ENCODE measurements at places on chromosomes 13 and 19.

GRCh38 chr19:40646743-40647254 lies 43.7 kb downstream of the NUMBL start:
- DNase-seq: peak; percentile 54

GRCh38 chr13:46334035-46334822 lies 52.8 kb downstream of the RUBCNL start:
- no peak for DNase-seq

DNA sequence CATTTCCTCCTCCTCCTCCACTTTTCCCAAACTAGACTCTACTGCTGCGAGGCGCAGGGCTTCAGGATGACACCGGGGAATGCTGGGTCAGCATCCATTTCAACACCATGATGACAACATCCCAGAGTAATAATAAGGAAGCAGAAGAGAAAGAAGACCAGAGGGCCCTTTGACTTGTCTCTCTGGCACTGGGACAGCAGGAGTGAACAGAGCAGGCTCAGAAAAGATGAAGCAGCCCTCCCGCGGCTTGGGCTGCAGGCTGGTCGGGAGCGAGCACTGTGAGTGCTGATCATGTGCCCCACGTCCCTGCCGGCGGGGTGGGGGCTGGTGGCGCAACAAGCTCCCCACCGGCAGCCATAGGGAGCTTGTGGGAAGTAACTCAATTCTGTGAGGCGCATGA lies 30.5 kb downstream of the RANBP3 start:
- no peak for DNase-seq

DNA sequence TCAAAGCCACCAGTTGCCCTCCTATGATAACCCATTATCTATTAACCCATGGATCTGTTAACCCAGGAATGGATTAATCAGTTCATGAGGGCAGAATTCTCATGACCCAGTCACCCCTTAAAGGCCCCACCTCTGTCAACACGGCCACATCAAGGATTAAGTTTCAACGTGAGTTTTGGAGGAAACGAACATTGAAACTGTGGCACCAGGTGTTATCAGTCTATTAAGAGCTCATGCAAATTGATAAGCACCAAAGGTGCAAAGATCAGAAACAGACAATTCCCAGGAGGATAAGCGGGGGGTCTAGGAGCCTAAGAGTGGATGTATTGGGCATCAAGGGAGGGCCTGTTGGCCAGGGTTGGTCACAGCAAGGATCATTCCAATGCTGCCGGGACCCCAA lies 19.9 kb upstream of the ELAVL1 start:
- no peak for DNase-seq

DNA sequence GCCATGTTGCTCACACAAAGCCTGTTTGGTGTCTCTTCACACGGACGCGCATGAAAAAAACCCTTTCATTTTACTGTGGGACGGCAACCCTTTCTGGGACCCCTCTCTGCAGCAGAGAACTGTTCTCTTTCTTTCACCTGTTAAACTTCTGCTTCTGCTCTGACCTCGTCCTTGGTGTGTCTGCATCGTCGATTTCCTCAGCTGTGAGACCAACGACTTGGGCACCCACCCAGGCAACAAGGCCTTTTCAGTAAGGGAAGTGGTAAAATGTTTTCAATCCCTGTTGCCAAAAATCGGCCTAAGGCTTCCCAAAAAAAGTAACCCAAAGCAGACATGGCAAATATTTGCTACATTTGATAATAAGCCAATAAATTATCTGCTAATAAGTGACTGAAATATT lies 515.3 kb downstream of the IRS2 start:
- no peak for DNase-seq

DNA sequence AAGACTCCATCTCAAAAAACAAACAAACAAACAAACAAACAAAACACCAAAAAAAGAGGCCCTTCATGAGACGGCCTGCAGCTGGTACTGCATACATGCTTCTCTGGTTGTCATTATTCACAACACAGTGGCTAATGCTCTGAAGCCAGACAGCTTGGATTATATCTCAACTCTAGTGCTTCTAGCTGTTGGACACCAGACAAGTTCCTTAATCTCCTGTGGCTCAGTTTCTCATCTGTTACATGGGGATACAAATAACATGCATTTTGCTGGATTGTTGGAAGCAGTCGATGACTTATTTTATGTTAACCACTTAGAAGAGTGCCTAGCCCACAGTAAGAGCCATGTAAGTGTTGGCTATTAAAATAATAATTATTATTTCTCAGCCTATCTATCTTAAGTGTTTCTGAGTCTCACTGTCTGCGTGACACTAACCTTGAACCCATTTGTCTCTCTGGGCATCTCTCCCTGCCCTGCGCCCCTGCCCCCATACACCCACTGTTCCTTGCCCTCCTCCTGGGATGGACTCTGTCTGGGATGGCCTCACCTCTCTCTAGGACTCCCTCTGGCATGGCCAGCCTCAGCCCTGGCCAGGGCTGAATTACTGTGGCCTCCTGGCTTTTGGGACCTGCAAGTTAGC lies 3.1 kb upstream of the JUNB start:
- DNase-seq: no peak

GRCh38 chr13:23684647-23685046 lies 114.4 kb downstream of the TNFRSF19 start:
- no peak for DNase-seq

DNA sequence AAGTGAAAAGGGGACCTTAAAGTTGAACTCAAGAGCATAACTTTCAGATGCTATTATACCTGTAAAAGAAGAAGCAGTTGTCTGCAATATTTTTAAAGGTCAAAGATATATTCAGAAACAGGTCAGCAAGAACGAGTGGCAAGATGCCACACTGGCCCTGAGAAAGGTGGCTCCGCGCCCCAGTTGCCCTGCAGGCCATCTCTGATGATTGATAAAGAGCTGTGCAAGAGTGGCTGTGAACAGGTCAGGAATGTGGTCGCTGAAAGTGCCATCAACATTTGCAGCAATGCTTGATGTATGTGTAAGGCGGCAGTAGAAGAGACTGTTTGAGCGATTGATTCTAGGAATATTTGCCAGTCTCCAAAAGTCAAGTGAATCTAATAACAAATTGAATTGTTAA lies 664.2 kb upstream of the SLC10A2 start:
- no peak for DNase-seq

GRCh38 chr13:99055735-99056134 lies 77.9 kb upstream of the DOCK9 start:
- DNase-seq: no peak

DNA sequence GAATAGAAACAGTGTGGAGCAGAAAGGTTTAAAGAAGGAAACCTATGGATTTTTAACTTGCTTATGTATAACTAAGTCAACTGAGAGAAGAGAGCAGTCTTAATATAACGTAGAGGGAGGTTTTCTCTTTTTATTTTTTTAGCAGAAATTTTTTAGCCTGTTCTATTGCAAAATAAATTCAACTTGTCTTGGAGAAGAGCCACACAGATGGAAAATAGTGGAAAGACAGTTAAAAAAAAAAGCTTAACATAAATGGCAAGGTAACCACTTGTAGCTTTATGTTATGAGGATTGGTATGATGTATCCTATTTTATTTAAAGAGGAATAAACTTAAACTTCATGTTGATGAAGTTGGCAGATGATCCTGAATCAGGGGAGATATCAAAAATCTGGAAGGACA lies 312.4 kb downstream of the SHISA2 start:
- DNase-seq: no peak

- no peak for DNase-seq
Measured at GRCh38 chr13:20132052-20132634, 28.7 kb downstream of the GJA3 start.

- peak; percentile 97 for DNase-seq
Measured at GRCh38 chr19:11597202-11598102, at the start of gene ZNF627. TSS of gene ZNF627 (plus strand) at chr19:11597483. CDS start at chr19:11597628, 145 bp downstream.

DNA sequence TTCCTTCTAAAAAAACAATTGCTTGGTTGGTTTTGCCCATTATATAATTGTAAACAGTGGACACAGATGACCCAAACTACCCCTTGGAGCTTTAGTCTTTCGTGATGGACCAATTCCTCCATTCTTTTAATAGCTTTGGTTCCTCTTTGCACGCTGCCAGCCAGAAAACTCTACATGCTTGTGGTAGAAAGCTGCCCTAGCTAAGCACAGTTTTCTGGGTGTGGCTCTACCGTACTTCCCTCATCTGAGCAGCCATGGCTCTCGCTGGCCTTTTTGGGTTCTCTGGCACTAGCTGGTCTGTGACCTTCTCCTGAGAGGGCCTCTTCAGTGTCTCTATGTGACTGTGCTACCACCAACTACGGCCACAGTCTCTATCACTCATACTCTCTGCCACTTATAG lies 29.9 kb upstream of the CEBPA start:
- no peak for DNase-seq
